Activated CD8-positive, alpha-beta memory T cell treated with anti-CD3 and anti-CD28 coated beads, Interleukin-2, amount 10 ng/mL, durations not matched to agents 7 days and 5 days (primary cell): ENCODE measurements at places on chromosomes 3 and 15. TPM values are rescaled to one million over a fixed set of nuclear protein-coding genes. Genes with fewer than 3 reads are reported as not detected.

Gene DUOXA2
- total RNA-seq: not detected

- no peak overlapping the region for H3K4me3 ChIP-seq
- no peaks in the 10 kb centered on the region for H3K36me3 ChIP-seq
- no peak overlapping the region for H3K27ac ChIP-seq
- DNase-seq: no peak
Observed at GRCh38 chr15:40841741-40842140, 2.1 kb upstream of the SPINT1 start.

DNA sequence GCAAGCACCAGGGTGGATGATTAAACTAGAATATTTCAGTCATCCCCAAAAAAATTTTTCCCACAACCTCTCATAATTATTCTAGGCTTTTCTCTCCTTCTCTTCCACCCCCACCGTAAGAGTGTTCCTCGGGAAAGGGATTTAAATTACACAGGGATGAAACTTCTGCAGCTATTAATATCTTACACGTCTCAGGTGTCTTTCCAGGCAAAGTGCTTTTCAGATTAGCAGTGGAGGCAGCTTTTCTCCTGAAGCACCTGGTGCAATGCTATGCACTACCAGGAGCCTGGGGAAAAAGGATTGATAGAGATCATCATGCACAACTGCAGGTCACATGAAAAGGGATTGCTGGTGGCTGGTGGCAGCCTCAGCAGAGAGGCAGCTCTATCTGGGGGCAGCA, 250.4 kb downstream of the NTRK3 start:
- no peak overlapping the region for H3K4me3 ChIP-seq
- H3K4me1 ChIP-seq: no peaks in the 10 kb centered on the region

DNA sequence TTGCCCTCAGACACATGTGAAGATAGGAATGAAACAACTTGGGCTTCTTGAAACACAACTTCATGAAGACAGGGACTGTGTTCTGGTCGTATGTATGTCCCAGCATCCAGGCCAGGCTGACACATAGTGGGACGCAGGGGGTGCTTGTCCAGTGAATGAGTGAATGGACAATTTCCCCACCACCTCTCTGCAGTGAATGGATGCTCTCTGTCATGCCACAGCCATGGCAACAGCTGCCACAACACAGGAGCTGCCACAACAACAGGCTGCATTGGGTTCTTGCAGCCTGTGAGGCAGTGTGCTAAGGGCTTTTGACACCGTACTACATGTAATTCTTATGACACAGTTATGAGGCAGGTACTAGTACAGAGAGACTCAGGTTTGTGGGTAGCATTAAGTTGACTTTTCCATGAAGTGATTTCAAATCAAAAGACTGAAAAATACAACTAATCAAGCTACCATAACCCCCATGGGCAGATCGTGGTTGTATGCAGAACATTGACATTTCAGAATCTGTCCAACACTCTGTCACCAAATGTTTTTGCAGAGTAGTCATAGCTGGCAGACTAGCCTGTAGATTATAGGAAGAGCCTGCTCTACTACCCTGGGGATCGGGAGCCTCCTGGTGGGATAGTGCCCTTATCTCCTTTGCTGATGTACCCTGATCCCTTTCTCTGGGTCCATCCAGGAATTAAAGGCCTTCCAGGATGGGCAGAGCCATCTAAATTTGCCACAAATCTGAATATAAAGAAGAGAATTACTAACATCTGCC, 40.8 kb downstream of the CLSTN2 start:
- no peak overlapping the region for H3K27ac ChIP-seq
- H3K4me1 ChIP-seq: no peaks in the 10 kb centered on the region
- H3K27me3 ChIP-seq: no peaks in the 10 kb centered on the region
- no peaks in the 10 kb centered on the region for H3K36me3 ChIP-seq

DNA sequence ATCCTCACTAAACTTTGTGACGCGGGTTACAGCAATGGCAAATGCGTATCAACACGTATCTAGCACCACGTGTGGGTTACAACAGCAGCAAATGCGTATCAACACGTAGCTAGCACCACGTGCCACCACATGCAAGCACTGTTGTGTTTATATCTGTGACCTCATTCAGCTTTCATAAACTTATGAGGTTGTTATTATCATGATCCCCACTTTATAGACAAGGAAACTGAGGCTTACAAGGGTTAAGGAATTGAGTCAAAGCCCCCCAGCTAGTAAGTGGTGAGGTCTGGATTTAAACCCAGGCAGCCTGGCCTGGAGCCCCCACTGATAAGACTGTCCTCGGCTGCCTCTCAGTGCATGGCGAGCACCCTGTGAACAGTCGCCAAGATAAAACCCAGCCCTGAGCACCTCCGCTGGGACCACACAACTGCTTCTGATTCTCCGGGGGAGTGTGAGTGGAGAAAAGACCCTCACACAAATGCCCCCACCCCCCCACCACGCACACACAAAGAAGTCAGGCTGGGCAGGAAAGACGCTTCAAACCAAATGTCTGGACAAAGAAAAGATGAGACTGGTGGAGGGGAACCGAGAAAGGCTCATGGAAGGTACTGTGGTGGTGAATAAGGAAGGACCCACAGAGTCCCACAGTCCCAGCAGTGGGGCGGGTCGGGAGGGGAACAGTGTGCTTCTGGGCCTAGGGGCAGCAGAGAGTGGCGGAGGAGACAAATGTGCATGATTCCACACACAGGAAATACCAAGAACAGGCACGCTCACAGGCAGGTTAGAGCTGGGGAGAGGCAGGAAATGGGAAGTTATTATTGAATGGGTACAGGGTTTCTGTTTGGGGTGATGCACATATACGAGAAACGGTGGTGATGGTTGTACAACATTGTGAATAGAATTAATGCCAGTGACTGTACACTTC, 173.4 kb downstream of the XXYLT1 start:
- no peaks in the 10 kb centered on the region for H3K36me3 ChIP-seq
- H3K4me1 ChIP-seq: peaks cover 14% of the 10 kb centered on the region
- no peak overlapping the region for H3K27ac ChIP-seq

GRCh38 chr15:21270474-21270873, 169.8 kb downstream of the POTEB3 start:
- no peaks in the 10 kb centered on the region for H3K36me3 ChIP-seq
- H3K4me1 ChIP-seq: peaks cover 11% of the 10 kb centered on the region
- no peak overlapping the region for H3K4me3 ChIP-seq
- H3K27me3 ChIP-seq: peaks cover 23% of the 10 kb centered on the region
- no peak overlapping the region for H3K27ac ChIP-seq
- DNase-seq: no peak

DNA sequence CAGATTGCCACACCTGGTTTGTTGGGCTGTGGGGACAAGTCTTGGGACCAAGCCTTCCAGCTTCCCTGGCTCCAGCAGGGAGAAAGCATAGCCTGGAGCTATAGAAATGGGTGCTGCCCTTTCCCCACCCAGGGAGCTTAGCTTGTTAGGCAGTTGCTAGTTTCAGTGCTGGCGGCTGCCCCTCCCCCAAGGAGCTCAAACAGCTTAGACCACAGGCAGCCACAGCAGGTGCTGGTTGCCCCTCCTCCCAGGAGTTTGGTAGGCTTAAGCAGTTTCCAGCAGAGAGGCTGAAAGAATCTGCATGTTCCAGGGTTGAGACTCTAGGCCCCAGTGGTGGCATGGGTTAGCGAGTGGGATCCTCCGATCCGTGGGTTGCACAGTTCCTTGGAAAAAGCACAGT, 889.7 kb downstream of the IGSF11 start:
- no peaks in the 10 kb centered on the region for H3K36me3 ChIP-seq
- no peaks in the 10 kb centered on the region for H3K4me1 ChIP-seq
- no peak overlapping the region for H3K4me3 ChIP-seq
- H3K27me3 ChIP-seq: no peaks in the 10 kb centered on the region
- H3K27ac ChIP-seq: no peak overlapping the region
- DNase-seq: no peak
